ENCODE measurements at places on chromosomes 11 and 22. TPM values are rescaled to one million over a fixed set of nuclear protein-coding genes. Genes with fewer than 3 reads are reported as not detected.

Gene MEI1
- total RNA-seq: 0.19 TPM

Gene SPDYC
- not detected for total RNA-seq

Gene C22orf31
- total RNA-seq: not detected

Gene MARK2
- 37.2 TPM for total RNA-seq

Gene KRTAP5-1
- total RNA-seq: not detected

Gene ANKK1
- 0.19 TPM for total RNA-seq

Gene ZNF280A
- not detected for total RNA-seq

Gene OR8A1
- not detected for total RNA-seq

Gene MAPK8IP2
- total RNA-seq: 4.7 TPM

- H3K4me1 ChIP-seq: no peaks in the 10 kb centered on the region
- no peak overlapping the region for H3K4me3 ChIP-seq
- no peaks in the 10 kb centered on the region for H3K27me3 ChIP-seq
- no peaks in the 10 kb centered on the region for H3K36me3 ChIP-seq
- H3K27ac ChIP-seq: no peak overlapping the region
Measured at GRCh38 chr11:133897331-133897650, 52.0 kb upstream of the SPATA19 start.

DNA sequence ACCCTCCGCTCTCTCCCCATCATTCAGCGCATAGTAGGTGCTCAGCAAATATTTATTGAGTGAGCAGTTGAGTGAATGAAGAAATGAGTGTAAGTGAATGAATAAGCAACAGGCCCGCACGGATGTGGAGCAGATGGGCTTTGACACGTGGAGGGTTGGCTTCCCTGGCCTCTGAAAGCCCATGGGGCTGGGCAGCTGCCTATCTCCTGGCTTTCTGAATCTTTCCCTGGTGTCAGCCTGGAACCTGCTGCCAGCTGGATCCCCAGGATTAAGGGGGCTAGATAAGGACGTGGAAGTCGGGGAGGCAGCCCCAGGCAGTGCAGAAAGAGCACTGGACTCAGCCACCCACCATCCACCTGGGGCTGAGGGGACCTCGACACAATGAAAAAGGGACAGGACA, 12.6 kb downstream of the IL2RB start:
- H3K27me3 ChIP-seq: peaks cover 4% of the 10 kb centered on the region
- no peaks in the 10 kb centered on the region for H3K4me1 ChIP-seq
- H3K36me3 ChIP-seq: no peaks in the 10 kb centered on the region
- DNase-seq: no peak
- H3K4me3 ChIP-seq: no peak overlapping the region
- H3K27ac ChIP-seq: no peak overlapping the region

DNA sequence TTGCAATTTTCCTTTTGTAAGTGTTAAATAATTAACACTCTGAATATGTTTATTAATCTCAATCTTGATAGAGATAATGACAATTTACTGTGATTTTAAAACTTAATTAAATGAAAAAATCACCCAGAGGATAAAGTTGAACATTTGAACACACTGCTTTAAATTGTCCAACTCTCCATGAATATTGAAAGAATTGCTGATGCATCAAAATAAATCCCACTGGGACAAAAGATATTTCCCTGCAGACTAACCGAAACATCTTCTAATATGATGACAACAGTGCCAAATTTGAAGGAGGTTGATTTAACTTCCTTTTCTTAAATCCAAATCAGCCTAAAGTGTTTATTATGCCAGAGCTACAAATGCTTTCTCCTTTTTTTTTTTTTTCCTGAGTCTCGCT, 47.6 kb downstream of the F2 start:
- peaks cover 62% of the 10 kb centered on the region for H3K36me3 ChIP-seq
- DNase-seq: no peak
- H3K27me3 ChIP-seq: no peaks in the 10 kb centered on the region
- H3K27ac ChIP-seq: no peak overlapping the region
- no peaks in the 10 kb centered on the region for H3K4me1 ChIP-seq

- H3K27ac ChIP-seq: no peak overlapping the region
- peaks cover 8% of the 10 kb centered on the region for H3K4me1 ChIP-seq
- peaks cover 10% of the 10 kb centered on the region for H3K36me3 ChIP-seq
- DNase-seq: no peak
Measured at GRCh38 chr11:108203075-108203474, 19.4 kb downstream of the NPAT start.

DNA sequence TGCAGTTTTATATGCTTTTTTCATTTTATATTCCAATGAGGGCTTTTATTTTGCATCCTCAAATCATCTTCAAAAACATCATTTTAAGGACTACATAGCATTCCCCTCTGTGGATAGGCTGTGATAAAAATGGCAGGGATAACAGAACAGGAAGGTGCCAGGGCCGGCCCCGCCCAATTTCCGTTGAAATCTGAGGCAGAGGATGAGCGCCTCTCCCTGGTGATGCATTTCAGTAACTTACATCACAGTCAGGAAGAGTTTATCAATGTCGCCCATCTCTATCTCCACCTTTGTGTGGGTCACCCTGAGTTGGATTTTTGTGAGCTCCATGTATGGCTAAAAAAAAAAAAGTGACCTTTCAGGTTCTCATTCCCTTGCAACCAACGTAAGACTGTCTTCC, 201.6 kb downstream of the DSCAML1 start:
- peaks cover 9% of the 10 kb centered on the region for H3K27me3 ChIP-seq
- no peak overlapping the region for H3K27ac ChIP-seq
- no peak overlapping the region for H3K4me3 ChIP-seq

DNA sequence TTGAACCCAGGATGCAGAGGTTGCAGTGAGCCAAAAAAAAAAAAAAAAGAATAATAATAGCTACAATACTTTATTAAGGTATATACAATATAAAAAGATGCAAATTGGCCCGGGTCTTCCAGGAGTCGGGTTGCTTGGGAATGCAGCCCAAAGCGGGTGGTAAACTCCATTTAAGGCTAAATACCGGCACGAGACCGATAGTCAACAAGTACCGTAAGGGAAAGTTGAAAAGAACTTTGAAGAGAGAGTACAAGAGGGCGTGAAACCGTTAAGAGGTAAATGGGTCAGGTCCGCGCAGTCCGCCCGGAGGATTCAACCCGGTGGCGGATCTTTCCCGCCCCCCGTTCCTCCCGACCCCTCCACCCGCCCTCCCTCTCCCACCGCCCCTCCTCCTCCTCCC, 143.3 kb downstream of the DLG2 start:
- H3K4me3 ChIP-seq: no peak overlapping the region
- H3K27me3 ChIP-seq: no peaks in the 10 kb centered on the region
- no peak overlapping the region for H3K27ac ChIP-seq
- H3K4me1 ChIP-seq: no peaks in the 10 kb centered on the region
- peak; percentile 19 for DNase-seq
- H3K36me3 ChIP-seq: no peaks in the 10 kb centered on the region

DNA sequence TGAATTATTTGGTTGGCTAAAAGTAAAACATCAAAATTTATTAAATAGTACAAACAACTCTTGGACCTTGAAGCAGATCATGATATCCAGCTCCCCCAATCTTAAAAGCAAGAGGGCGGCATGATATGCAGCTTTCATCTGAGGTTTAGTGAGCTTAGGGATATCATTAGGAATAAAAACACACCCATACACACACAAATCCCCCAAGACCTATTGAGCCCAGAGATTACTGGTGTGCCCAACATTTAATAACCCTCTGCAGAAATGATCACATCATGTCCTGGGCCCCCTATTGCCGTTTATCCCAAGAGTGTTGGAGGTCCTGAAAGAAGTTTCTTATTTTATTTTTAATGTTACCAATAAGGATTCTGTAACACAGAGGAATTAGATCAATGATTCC, at the start of gene OR8D1:
Gene OR8D1 (minus strand): TSS at position 101 of the 400 bp plus-strand sequence. CDS start 3,183 bp downstream, outside the sequence.
- H3K27me3 ChIP-seq: peaks cover 2% of the 10 kb centered on the region
- H3K36me3 ChIP-seq: no peaks in the 10 kb centered on the region
- peaks cover 5% of the 10 kb centered on the region for H3K4me1 ChIP-seq

DNA sequence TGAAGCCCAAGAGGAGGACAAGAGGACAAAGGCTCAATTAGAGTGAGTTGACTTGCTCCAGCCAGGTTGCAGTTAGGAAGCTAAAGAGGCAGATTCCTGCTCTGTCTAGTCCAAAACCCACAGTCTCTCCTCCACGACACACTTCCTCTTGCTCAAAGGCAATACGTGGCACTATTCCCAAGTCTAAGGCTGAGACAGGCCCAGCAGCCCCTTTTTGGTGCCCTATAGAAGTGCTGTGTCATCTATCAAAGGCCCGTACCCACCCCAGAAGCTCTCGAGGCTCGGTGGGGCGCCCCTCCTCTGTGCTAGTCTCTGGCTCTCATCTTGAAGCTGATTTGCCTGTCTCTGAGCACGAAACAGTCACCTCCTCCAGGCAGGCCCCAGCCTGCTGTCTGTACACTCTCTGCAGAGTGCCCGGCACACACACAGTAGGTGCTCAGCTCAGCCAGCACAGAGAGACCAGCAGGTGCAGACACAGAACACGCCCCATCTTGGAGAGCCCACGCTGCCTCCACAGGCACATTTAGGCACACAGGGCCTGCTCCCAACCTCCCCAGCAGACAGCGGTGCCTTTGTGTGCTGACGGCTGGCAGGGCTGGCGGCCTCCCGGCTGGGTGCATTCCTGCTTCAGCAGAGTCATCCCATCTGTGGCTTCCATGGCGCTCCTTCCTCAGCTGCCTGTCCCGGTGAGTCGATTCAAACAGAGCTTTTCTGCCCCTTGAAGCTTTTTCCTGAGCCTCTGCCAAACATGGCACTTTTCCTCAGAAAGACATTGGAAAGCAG, 52.8 kb downstream of the MYH9 start:
- H3K4me3 ChIP-seq: no peak overlapping the region
- peaks cover 97% of the 10 kb centered on the region for H3K4me1 ChIP-seq
- H3K27ac ChIP-seq: peak overlapping the region; percentile 99

DNA sequence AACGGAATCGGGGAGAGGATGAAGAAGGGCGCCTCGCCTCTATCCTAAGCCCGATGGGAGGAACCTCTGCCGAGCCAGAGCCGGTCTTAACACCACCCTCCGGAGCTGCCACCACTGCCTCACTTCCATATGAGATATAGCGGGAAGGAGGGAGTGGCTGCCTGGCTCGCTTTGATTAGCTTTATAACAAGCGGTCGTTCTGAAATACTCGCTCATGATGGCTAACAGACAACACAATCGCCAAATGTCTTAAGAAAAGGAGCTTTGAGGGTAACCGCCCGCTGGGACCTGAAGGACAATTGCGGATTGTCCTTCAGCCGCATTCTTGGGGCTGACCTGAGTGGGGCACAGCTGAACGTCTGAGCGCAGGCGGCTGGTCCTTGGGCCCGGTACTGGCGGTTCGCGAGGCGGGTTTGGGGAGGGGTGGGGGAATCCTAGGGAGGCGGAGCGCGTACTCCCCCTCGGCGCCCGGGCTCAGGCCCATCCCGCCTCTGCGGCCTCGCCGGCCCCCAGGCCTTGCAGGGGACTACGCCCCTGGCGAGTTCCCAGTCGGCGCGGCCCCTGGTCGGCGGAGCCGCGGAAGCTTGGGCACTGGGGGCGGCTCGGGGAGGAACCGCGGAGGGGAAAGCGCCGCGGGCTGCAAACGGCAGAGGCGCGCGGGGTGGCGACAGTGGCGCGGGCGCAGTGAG, at the start of gene PLAAT5:
Gene PLAAT5 (minus strand): TSS at position 617 of the 689 bp plus-strand sequence. CDS start 133 bp downstream, at position 484.
- H3K4me1 ChIP-seq: peaks cover 17% of the 10 kb centered on the region
- H3K36me3 ChIP-seq: no peaks in the 10 kb centered on the region
- peak within 1 kb of the TSS; percentile 2 for H3K27ac ChIP-seq

DNA sequence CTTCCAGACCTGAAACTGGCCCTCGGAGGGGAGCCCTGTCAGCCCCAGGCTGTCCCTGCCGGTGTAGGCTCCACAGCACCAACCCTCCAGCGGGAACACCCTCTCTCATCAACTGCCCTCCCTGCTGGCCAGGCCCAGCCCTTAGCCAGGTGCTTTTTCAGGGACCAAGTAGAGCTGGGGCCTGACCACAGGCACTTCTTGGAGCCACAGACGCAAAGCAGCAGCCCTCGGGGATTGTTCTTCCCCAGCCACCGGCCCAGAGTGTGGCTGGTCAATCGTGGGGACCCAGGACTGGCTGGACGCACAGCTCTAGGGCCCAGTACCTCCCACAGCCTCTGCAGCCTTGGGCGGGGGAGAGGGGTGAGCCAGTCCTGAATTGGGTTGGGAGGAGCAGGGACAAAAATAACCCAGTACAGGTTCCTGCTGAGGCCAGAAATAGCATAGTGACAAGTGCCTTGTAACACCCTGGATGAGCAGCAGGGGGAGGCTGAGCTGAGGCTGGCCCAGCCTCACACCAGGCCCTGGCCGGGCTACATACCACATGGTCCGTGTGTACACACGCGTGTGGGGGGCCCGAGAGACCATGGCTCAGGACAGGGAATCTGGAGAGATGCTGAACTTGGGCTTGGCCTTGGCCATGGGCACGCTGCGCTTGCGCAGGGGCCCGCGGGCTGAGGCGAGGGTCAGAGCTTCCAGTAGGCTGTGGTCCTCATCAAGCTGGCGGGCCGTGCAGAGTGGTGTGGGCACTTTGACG, 2.0 kb downstream of the KCNJ11 start:
- no peak overlapping the region for H3K4me3 ChIP-seq
- no peak overlapping the region for H3K27ac ChIP-seq
- peaks cover 11% of the 10 kb centered on the region for H3K4me1 ChIP-seq
- no peaks in the 10 kb centered on the region for H3K36me3 ChIP-seq
- DNase-seq: no peak

GRCh38 chr11:69209421-69210309, 53.9 kb downstream of the SMIM38 start:
- H3K4me3 ChIP-seq: no peak overlapping the region
- no peak for DNase-seq
- no peak overlapping the region for H3K27ac ChIP-seq
- no peaks in the 10 kb centered on the region for H3K4me1 ChIP-seq

GRCh38 chr11:2272946-2273280, 2.5 kb upstream of the ASCL2 start:
- no peak overlapping the region for H3K27ac ChIP-seq
- no peaks in the 10 kb centered on the region for H3K36me3 ChIP-seq
- H3K4me1 ChIP-seq: no peaks in the 10 kb centered on the region
- DNase-seq: no peak
- H3K27me3 ChIP-seq: peaks cover 43% of the 10 kb centered on the region

- H3K4me1 ChIP-seq: peaks cover 18% of the 10 kb centered on the region
- DNase-seq: no peak
- no peaks in the 10 kb centered on the region for H3K36me3 ChIP-seq
- peaks cover 5% of the 10 kb centered on the region for H3K27me3 ChIP-seq
- H3K4me3 ChIP-seq: no peak overlapping the region
- no peak overlapping the region for H3K27ac ChIP-seq
Measured at GRCh38 chr11:44632466-44633123, 67.1 kb downstream of the CD82 start.

GRCh38 chr22:24414984-24415945, 12.1 kb upstream of the ADORA2A start:
- no peak for DNase-seq
- H3K27ac ChIP-seq: no peak overlapping the region
- no peaks in the 10 kb centered on the region for H3K27me3 ChIP-seq
- H3K4me1 ChIP-seq: no peaks in the 10 kb centered on the region

DNA sequence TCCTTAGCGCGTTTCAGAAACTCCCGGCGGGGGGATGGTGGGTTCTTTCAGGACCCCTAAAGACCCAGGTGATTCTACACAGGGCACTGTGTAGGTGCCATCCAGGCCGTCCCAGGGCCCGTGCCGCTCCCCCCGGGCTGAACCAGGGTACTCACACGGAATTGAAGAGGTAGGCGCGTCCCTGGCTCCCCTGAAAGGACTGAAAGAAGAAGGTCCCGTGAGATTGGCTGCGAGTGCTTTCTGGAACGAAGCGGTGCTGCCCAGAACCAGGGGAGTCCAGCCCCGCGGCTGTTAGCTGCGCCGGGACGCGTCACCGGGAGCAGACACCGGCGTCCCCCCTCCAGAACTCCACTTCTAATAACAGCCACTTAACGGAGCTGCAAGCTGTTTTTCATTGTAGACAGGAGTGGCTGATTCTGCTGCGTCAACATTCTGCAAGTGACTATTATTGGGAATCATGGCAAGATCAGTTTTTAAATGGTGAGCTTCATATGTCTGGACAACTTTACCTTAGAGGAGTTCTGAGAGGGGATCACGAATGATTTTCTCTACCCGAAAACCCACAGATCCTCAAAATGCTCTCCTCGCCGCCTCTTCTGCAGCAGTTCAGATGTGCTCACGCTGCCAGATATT, 31.8 kb downstream of the YPEL1 start:
- H3K36me3 ChIP-seq: no peaks in the 10 kb centered on the region
- H3K4me1 ChIP-seq: peaks cover 11% of the 10 kb centered on the region
- DNase-seq: no peak
